Large intestine (tissue), 12 donors: ENCODE measurements at places on chromosomes 13 and 19. TPM values are rescaled to one million over a fixed set of nuclear protein-coding genes. Genes with fewer than 3 reads are reported as not detected.

The SYCN gene
- polyA plus RNA-seq, result not detected

The SMIM44 gene
- polyA plus RNA-seq, result 1.6 TPM

The ZNF420 gene
- polyA plus RNA-seq, result 10.3 TPM

The PRKCG gene
- 0.67 TPM for polyA plus RNA-seq

The CHAMP1 gene
- polyA plus RNA-seq, result 23.0 TPM

The SLC25A42 gene
- 12.9 TPM for polyA plus RNA-seq

The IL4I1 gene
- 3.5 TPM for polyA plus RNA-seq

The CTU1 gene
- polyA plus RNA-seq, result 4.1 TPM

The IGFL1 gene
- not detected for polyA plus RNA-seq

The ZNF234 gene
- polyA plus RNA-seq, result 12.0 TPM

The ETV2 gene
- polyA plus RNA-seq, result 1.5 TPM

DNA sequence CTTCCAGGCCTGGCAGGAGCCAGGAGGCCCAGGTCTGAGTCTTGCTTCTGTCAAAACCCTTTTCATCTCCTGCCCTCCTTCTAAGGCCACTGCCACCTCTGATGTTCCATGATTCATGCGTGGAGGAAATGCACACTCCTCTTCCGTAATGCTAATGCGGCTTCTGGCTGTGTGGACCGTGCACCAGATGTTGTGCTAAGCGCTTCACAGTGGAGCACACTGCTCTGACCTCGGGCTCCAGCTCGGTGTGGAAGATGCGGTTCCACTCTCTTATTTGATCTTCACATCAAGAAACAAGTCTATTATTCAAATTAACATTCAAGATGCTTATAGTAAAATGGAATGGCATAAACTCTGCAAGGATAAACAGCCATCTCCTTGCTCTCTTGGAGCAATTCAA, 629.2 kb downstream of the UQCRFS1 start:
- DNase-seq, result no peak

DNA sequence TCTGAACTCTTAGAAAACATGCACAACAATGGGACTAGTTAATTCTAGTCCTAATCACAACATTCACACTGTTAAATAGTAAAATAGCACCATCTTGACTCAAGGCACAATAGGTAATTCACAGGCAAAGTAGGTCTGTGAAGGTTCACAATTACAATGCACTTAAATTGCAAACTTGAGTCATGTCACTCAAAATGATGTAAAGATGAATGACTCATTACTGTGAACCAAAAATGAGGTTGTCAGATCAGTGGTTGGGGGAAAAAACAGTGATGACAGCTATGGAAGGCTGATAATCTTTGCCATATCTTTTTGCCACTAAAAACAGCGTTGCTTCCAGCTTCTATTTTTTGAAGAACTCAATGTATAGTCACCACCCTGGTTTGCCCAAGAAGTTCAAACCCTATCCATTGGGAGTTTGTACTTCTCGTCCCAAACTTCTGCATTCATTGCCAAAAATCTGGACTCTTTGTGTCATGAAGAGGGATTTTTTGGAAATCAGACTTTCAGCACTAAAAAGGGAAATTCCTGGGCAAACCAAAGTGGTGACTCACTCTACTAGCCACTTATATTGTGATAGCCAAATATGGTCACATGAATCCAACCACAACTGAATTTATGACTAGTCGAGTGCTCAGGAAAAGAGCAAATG, 200.9 kb upstream of the TMTC4 start:
- DNase-seq, result no peak

GRCh38 chr19:50341091-50341564, 12.0 kb upstream of the KCNC3 start:
- DNase-seq, result no peak

DNA sequence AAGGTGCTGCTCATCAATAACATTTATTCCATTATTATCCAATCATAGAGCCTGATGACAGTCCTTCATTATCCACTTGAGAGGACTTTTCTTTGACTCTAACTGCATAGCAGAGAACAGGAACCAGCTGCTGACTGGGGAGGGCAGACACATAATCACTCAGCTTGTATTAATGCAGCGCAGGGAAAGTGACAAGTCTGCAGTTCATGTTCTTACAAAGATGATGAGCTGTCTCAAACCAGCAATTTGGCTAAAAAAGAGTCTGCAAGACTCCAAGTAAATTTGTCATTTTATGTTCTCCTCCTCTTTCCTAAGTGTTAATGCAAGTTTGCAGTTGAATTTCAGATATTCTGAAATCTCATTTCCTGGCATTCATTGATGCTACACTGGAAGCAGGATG, 40.0 kb upstream of the CBY2 start:
- no peak for DNase-seq

GRCh38 chr13:34878329-34878728, 63.7 kb upstream of the NBEA start:
- DNase-seq, result no peak

GRCh38 chr13:85543144-85543543, 256.1 kb downstream of the SLITRK6 start:
- no peak for DNase-seq

DNA sequence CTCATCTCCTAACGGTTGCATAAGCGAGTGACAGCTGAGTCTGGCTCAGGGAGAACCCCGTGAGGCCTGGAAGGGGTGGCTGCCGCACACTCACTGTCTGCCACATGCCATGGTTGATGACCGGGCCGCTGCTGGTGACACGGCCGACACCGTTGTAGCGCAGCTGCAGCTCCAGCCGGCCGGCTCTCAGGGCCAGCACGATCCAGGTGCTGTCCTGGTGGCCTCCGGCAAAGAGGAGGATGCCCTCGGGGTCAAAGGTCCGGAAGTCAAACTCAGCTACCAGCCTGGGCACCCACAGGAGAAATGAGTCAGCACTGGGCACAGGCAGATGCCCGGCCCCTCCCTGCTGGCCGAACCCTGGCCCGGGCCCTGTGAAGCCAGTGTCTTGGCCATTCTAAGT, 31.7 kb downstream of the GAS6 start:
- no peak for DNase-seq

- peak; percentile 24 for DNase-seq
Measured at GRCh38 chr13:20264271-20265018, 32.3 kb upstream of the GJB6 start.

DNA sequence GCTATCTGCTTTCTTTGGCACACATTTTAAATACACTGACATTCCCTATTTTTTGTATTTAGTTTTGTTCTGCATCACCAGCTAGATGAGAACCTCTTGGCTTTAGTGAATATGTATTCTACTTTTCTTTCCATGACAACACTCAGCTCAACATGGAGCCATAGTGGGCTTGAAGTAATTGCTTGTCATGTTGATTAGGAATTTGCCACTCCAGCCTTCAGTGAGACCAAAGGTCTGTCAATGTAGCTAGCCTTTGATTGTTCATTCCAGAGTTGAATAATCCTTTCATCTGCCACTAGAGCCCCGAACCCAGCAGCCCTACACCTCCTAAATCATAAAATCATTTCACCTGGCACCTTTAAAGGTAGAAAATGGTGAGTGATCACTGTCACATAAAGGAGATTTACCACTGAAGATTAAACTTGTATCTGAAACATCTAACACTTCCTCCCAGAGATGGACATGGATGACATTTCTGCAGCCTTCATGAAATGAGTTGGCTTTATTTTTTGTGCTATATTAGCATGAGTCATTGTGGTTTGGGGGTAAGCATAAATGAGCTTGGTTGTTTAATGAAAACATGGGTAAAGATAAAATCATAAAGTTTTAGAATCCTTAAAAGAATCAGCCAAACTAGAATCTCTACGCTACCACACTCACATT, 29.2 kb upstream of the GARRE1 start:
- no peak for DNase-seq

- no peak for DNase-seq
Measured at GRCh38 chr13:75825594-75825993, 189.5 kb downstream of the LMO7 start.

DNA sequence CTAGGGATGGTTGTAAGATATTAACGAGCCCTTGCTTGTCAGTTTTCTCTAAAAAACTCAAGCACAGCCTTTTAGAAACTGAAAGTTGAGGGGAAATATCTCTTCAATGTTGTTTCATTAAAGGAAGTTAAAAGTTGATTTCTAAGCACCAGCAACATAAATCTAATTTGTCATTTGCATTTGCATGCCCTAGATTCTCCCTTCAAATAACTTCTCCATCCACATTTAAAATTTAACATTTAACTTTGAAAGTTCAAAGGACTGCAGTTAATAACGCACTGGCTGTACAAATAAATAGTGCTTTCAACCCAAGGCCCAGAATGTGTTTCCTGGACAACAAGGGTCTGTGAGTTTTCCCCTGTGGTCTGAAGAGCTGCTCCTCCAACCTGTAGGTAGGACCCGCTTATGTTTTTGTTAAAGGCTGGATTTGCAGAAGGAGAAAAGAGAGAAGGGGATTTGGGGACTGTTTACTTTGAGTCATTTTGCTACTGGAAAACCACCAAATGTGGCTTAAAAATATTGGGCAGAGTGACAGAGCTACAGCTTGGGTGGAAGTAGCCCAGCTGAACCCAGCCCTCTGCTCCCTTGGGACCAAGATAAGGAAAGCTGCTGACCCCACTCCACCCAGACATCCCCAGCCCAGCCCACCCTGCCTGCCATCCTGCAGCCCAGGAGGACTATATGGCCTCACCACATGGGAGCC, 39.8 kb downstream of the TNFRSF19 start:
- no peak for DNase-seq

DNA sequence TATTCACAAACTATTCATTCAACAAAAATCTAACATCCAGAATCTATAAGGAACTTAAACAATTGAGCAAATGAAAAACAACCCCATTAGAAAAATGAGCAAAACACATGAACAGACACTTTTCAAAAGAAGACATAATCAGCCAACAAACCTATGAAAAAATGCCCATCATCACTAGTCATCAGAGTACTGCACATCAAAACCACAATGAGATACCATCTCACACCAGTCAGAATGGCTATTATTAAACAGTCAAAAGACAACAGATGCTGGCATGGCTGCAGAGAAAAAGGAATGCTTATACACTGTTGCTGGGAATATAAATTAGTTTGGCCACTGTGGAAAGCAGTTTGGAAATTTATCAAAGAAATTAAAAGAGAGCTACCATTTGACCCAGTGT, 487.6 kb downstream of the GPC6 start:
- no peak for DNase-seq

GRCh38 chr13:27964741-27965323, 4.3 kb downstream of the CDX2 start:
- peak; percentile 48 for DNase-seq

DNA sequence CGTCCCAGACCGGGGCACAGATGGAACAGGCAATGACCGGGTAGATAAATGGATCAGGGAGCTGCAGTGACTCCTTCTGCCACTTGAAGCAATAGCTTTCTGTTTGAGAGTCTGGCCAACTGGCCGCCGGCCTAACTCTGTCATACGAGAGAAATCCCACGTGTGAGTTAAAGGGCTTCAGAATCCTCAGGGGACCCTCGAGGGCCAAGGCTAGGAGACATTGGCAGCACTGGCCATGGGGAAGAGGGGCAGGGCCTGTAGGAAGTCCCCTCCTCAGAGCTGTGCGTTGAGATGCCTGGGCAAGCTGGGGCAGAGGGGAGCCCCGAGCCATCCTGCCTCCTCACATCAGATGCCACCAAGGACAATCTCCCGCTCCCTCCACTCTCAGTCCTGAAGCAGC, 51.6 kb downstream of the KLF2 start:
- no peak for DNase-seq

- DNase-seq, result no peak
Measured at GRCh38 chr13:79108914-79109643, 297.0 kb downstream of the RBM26 start.

DNA sequence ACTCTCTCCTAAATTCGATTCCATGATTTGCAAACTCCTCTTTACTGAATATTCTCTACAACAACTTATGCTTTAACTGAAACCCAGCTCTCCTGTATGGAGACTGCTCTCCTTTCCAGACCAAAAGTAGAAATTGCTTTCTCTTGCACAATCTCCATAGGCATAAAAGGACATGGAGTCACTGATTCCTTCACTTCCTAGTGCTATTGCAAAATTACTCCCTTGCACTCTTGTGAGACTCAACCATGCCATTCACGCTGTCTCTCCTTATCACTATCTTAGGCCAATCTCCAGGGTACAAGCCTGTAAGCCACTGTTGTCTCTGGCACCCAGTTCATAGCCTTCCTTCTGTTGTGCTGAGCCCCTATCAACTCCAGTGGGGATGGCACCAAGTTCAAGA, 30.6 kb downstream of the SERPINE3 start:
- peak; percentile 31 for DNase-seq

- DNase-seq, result peak; percentile 94
Measured at GRCh38 chr19:53196777-53197396, 3.7 kb upstream of the ZNF665 start.

- no peak for DNase-seq
Measured at GRCh38 chr19:34707661-34708060, 26.4 kb upstream of the ZNF181 start.
